CD4-positive, alpha-beta T cell treated with Interferon gamma for 1 hour (primary cell): ENCODE measurements at places on chromosomes 2 and 18.

DNA sequence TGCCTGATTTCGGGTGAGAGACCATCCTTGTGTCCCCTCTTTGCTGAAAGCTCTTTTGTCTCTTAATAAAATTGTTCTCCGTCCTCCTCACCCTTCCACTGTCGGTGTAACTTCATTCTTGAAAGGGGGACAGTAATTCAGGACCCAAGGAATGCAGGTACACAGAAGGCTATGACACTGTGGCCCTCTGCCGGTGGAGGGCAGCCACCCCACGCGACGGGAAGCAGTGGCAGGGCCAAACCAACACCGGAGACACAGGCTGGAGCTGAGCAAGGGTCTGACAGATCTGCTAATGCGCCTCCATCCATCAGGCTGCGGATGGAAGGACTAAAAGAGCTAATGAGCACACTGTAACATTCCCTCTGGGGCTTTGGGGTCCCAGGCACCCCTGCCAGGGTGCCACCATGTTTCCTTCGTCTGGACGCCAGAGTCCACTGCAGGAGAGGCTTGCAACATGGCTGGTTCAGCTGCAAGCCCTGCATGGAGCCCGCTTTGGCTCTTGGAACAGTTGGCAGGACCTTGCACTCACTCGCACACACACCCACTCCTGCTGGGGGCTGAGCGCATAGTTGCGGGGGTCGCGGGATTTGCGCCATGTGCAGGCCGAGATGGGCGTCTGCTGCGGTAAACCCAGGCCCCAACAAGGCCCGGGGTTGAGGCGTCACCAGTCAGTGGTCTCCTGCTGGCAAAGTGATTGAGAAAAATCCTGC lies 544.1 kb upstream of the CDH7 start:
- no peak for DNase-seq

- DNase-seq = no peak
Measured at GRCh38 chr2:219782737-219783348, 155.4 kb downstream of the SLC4A3 start.

- DNase-seq = no peak
Measured at GRCh38 chr2:164710837-164711765, 89.8 kb upstream of the GRB14 start.

DNA sequence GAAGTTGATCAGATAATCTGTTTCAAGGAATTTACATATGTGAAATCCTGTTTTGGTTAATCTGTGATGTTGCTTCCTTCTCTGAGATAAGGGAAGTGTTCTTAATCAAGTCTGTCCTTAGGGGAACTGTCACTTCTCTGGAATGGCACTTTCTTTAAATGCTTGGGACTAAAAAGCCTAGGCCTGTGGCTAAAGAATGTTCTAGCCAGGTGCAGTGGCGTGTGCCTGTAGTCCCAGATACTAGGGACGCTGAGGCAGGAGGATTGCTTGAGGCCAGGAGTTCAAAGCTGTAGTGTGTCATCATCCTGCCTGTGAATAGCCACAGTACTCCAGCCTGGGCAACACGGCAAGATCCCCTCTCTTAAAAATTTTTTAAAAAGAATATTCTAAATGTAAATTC lies 217.6 kb upstream of the SIX3 start:
- DNase-seq = no peak

GRCh38 chr2:153532140-153532539 lies 53.6 kb upstream of the RPRM start:
- DNase-seq = no peak

DNA sequence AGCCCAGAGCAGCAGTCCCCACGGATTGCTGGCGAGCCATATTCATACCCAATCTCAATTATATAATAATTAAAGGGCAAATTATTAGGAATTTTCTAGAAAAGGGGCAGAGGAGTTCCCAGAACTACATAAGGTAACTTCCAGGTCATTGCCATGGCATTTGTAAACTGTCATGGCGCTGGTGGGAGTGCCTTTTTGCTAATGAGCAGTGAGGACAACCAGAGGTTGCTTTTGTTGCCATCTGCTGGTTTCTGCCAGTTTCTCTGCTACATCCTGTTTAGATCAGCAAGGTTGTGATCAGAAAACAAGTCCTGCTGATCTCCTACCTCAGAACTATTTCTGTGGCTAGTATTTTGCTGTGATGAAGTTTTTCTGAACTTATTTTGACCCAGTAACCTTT lies 159.8 kb upstream of the PIEZO2 start:
- DNase-seq = no peak

GRCh38 chr18:26438980-26439379 lies 109.4 kb downstream of the KCTD1 start:
- no peak for DNase-seq

- DNase-seq = no peak
Measured at GRCh38 chr2:131011486-131011885, 81.8 kb downstream of the FAM168B start.

GRCh38 chr2:85273738-85274731 lies 53.8 kb downstream of the TGOLN2 start:
- DNase-seq = no peak

GRCh38 chr2:3180082-3180908 lies 197.3 kb downstream of the EIPR1 start:
- DNase-seq = no peak

DNA sequence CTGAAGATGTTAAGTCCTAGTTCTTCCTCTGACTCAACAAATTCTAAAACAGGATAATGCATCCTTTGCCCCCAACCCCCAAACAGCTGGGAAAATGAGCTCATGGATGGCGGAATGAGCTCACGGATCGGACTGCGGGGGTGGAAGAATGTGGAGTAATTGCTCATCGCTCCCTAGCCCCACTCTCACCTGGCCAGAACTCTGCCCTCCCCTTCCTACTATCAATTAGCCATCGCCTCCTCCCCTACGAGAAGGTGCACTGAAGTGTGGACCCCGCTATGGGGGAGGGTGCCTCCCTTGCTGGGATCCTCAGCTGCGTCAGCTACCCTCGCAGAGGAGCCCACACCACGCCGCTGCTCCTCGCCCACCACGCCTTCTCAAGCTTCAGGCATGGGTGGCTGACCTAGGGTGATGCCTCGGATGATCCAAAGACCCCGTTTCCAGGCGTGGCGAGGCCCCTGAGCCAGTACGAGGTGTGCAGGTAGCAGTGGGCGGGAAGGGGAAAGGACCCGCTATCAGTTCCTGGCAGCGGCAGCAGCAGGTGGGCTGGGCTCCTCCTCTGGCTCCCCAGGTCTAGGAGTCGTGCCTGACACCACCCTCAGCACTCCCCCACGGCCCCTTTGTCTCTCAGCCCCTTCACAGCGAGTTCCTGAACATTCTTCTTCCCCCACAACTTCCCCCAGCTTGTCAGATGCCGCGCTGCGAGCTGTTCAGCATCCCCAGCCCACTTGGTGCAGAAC lies 82.1 kb upstream of the POMC start:
- no peak for DNase-seq

DNA sequence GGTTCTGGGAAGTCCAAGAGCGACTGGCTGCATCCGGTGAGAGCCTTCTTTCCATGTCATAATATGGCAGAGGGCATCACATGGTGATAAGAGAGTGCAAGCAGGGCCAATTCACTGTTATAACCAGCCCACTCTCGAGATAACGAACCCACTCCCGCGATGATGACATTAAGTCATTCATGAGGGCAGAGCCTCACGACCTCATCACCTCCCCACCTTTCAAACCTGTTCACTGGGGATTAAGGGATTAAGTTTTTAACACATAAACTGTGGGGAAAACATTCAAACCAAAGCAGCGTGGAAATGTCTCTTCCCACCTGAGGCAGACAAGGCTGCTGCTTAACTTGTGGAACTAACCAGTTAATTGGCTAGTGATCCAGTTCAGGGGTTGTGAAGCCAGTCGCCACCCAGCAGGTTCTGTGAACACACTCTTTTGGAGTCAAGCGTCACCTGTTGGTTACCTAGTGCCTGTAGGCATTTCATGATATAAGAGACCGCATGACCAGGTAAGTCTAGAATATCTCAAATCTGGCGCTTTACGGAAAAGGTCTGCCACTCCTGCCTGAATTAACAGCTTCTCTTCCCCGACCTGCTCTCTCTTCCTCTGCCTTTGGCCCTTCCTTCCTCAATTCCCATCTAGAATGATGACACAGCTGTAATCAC lies 54.3 kb downstream of the EDAR start:
- no peak for DNase-seq

DNA sequence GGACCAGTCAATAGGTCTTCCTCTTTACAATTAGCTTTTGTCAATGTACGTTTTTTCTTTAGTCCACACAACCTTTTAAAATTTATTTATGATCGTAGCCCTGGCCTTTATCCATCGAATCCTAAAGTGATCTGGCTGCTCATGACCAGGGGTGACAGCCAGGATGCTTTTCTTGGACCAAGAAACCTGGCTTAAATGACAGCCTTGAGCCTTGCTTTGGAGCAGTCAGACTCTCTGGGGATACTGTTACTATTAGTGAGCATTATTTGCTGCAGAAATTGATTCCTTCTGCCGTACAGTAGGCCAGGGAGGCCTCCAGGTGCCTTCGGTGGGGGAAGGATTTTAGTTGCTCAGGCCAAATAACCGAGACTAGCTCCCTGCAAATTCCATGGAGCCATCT lies 70.2 kb downstream of the AGAP1 start:
- no peak for DNase-seq

DNA sequence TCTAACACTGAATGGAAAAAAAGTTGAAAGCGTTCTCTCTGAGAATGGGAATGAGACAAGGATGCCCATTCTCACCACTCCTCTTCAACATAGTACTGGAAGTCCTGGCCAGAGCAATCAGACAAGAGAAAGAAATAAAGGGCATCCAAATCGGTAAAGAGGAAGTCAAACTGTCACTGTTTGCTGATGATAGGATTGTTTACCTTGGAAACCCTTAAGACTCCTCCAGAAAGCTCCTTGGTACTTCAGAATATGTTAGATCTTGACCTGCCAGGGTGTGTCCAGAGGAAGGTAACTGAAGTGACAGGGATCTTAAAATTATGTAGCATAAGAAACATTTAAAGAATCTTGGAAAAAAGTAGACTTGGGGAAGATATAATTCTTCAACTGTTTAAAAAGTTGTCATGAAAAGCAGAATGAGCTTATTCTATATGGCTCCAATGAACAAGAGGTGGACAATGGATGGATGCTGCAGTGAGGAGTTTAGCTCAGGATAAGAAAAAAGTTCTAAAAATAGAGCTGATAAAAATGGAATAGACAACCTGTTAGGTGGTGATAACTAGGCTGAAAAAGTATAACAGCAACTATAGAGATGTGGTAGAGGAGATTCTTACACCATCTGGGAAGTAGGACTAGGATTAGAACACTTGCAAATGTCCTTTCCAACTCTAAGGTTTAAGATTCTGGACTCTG lies 16.8 kb upstream of the SULT1C4 start:
- no peak for DNase-seq

DNA sequence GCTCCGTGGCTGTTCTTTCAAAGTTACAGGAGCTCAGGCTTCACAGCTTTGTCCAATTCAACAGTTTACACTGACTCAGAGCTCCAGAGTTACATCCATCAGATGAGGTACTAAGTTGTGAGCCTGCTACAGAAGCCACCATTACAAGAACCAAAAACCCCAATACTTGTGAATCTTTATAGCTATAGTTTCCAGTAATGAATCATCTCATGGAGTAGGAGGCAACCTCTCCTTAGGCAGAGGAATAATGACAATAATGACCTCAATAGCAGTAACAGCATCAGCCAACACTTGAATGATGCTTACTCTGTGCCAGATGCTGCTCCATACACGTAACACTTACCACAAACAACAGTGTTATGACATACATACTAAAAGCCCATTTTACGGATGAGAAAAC lies 3.6 kb downstream of the ZC3H8 start:
- DNase-seq = no peak

GRCh38 chr2:10452312-10452711 lies 4.2 kb upstream of the ODC1 start:
- DNase-seq = no peak

- no peak for DNase-seq
Measured at GRCh38 chr2:25497229-25497917, 155.6 kb upstream of the DNMT3A start.

DNA sequence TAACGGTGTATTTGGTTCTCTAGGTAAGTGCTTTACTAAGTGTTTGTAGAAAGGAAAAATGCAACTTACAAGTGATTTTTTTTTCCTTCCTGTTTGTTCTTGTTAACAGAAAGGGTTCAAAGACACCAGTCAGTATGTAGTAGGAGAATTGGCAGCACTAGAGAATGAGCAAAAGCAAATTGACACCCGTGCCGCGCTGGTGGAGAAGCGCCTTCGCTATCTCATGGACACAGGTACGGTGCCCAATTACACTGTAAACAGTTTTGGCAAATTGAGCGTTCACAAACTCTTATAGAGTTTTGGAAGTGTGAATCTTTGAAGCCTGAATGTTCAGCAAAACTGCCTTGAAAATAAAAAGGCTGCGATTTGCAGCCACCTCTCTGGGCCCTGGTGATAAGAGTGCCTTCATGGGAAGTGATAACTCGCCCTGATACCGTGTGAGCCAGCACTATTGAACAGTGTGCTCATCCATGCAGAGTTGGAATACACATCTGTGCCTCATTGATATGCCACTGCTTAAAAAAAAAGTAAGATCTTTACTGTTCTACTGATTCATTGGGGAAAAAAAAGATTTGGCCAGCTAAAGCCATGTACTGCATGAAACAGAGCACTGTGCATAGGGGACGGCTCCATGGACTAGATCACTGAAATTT lies 54.0 kb upstream of the OTX1 start:
- no peak for DNase-seq

DNA sequence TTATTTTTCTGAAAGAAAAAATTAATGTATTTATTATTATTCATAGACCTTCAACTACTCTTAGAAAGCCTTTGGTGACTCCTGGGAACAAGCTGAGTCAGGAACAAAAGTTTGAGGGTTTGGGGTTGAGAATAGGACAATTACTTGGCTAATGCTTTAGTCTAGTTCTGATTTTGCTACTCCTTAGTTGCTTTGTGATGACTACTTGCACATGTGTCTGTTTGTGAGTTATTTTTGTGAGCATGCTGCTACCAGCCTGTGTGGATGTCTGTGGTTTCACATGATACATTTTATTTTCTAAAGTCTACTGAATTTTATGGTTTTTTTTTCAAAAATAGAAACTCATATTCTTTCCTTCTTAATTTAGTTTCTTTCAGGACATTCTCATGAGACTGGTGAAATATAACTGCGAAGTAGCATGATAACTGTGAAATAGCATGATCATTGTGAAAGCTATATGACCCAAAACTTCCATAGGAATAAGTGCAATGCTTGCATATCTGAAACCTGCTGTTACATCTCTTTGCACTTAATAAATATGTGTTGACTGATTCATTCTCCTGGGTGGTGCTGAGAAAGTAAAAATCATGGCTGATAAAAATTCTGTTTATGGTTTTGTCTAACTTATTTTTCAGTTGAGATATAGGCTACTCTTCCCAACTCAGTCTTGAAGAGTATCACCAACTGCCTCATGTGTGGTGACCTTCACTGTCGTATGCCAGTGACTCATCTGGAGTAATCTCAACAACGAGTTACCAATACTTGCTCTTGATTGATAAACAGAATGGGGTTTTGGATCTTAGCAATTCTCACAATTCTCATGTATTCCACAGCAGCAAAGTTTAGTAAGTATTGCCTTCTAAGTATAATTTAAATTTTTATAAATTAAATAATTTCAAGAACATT lies 17.9 kb upstream of the IL18R1 start:
- no peak for DNase-seq

GRCh38 chr18:33128581-33128980 lies 311.9 kb downstream of the CCDC178 start:
- DNase-seq = no peak
